Activated CD4-positive, alpha-beta T cell treated with anti-CD3 and anti-CD28 coated beads, Interleukin-2, amount 50 U/mL, for 24 hours (primary cell): ENCODE measurements at places on chromosomes 4 and X.
A peak's percentile ranks its signal among the peaks of the same experiment; 100 is the strongest.

DNA sequence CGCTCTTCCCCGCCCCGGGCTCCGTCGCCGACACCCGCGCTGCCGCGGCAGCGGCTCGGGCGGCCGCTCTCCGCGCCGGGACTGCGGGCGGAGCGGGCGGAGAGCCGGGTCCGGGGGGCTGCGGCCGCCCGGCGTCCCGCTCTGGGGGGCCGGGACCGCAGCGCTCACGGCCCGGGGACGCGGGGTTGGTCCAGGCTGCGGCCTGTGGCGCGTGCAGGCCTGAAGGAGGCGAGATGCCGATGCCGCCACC lies 492 bp downstream of the GALNT7 start:
- DNase-seq = no peak

- no peak for DNase-seq
Observed at GRCh38 chr4:169690787-169691186, 67.0 kb downstream of the HPF1 start.

GRCh38 chrX:102067966-102068723 lies 57.3 kb upstream of the TCEAL2 start:
- no peak for DNase-seq

GRCh38 chrX:110002300-110003166 lies at the start of gene TMEM164:
TMEM164 (plus strand) TSS chrX:110003114; CDS start chrX:110003775, 661 bp downstream.
- peak; percentile 52 for DNase-seq

DNA sequence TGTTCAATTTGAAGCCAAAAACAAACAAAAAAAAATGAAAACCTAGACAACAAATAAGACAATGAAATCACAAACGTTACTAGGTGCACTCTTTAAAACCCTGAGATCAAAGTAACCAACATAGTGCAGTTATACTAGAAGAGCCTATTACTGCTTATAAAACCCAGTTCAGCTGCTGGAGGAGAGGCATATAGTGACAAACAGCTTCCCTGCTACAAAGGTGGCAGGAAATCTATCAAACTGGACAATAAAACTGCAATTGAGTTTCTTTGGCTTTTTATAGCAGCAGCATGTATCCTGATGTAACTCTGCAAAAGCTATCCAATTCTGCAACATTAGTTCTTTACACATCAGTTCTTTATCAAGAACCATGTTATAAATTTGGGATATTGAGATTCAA lies 155.6 kb downstream of the LRBA start:
- no peak for DNase-seq

DNA sequence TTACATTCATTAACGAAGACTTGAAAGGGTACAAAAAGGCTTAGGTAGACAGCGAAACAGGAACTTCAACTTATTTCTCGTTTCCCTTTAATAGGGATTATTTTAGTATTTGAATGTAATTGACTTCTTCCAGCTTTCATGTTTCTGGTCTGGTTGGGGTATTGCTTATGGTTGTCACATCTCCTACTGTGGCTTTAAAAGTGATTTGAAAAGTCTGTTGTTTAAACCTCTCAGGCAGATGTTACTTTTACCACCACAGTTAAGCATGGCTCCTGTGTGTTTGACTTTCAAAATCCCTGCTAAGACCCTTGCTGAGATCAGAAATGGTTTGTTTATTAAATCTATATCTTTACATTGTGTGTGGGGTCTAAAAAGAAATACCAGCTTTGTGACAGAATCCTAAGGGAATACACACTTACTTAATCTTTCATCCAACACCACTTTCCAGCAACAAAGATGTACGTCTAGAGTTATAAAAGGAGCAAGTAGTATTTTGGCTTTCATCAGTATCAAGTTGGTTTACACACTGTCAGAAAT lies 661.2 kb downstream of the FAT4 start:
- DNase-seq = no peak

DNA sequence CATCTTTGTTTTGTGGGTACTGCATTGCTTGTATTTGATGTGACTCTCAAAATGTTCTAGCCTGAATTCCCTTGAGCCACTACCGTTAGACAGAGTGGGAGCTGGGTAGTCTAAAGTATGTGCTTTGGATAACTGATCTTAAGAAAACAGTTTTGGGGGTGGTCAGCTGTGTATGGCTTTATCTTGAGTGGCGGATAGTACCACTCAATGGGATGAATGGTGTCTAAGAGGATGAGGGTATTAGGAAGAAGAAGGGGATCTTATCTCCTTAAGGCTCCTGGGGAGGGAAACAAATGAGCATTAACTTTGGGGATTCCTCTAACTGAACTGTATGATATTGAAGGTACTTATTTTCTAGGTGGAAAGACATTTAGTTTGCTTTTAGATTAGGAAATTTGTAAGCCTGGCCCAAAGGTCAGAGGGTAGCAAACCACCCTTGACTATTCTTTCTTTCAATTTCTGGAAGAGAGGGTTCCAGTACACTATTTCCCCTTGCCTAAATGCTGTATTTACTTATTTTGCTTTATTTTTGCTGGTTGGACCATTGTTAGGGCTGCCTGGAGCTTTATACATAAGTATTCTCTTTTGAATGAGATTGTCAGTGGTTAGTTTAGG lies 11.3 kb downstream of the BMP2K start:
- DNase-seq = no peak

DNA sequence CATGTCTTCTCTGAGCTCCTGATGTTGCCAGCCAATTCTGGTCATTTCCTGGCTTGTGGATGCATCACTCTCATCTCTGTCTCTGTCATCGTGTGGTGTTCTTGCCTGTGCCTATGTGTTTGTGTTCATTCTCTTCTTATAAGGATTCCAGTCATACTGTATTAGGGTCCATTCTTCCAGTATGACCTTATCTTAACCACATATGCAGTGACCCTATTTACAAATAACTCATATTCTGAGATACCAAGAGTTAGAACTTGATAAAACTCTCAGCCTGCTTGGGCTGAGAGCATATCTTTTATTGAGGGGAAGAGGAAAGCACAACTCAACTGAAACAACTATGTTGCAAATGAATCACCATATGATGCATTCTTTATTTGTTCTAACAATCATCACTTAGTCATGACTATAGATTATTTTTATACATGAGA lies 189.0 kb upstream of the ANXA10 start:
- DNase-seq = no peak

GRCh38 chrX:136214551-136214950 lies 36.6 kb downstream of the MAP7D3 start:
- DNase-seq = no peak
